ENCODE measurements at places on chromosomes 5 and 9. TPM values are rescaled to one million over a fixed set of nuclear protein-coding genes. Genes with fewer than 3 reads are reported as not detected.

The PCDHA8 gene
- not detected for total RNA-seq

The TAL2 gene
- total RNA-seq, result not detected

The GABRA1 gene
- not detected for total RNA-seq

The TTC16 gene
- 0.55 TPM for total RNA-seq

The GADD45G gene
- 6.0 TPM for total RNA-seq

The CATSPER3 gene
- 0.79 TPM for total RNA-seq

The CAVIN4 gene
- total RNA-seq, result 0.19 TPM

The PHF19 gene
- 222 TPM for total RNA-seq

DNA sequence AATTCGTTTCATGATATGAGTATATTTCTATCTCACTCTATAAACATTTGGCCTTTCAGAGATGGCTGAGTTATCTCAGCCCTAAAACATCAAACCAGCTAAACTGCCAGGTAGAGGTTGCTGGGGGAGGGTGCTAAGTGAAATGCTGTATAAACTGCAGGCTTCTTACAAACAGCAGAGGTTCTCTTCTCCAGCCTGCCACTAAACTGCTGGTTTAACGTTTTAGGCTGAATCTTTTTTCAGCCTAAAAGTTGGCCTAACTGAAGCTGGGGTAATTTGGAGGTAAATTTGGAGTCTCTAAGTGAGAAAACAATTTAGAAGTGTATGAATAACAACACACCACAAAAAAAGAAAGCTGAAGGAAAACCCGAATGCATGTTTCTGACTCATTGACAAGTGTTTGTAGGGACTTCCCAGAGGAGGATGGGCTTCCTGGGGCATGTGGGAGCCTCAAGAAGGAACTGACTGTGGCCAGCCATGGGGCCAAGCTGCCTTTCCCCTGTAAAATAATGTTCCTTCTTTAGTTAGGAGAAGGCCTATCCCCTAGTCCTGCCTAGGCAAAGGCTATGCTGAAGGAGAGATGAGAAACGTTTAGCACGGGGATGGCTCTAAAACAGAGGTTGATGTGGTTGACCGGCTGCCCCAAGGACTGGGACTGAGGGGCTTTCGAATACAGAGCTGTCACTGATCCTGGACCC lies 44.3 kb downstream of the SLC28A3 start:
- DNase-seq, result peak; percentile 69

DNA sequence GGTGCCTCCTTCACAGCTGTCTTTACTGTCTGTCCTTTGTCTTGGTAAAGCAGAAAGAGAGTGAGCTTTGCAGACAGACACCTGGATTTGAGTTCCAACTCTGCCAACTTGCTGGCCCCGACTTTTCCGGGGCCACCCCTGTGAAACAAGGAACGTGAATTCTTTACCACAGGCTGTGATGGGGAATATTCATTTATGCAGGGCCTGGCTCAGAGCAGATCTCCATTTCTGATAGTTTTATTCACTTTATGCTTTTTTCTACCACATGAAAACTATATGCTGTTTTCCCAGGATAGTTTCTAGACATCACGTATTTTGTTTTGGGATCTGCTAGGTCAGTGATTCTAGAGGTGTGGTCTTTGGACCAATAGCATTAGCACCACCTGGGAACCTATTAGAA lies 211.8 kb downstream of the GRIA1 start:
- no peak for DNase-seq

DNA sequence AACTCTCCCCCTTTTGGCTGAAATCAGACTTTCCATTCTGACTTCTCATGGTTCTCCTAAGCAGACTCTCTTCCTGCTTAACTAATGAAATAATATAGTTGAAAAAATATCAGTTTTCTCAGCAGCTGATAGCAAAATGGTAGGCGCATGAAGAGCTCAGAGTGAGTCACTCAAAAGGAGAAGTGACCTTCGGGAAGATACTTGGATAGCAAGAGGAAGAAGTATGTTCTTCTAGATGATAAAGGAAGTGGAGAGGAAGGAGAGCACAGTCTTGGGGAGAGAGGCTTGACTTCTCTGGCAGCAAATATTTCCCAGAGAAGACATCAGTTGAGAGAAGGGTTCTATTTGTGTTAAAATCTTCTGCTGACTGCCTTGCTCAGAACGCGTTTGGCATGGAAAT lies 101.5 kb downstream of the TAF11L14 start:
- no peak for DNase-seq

DNA sequence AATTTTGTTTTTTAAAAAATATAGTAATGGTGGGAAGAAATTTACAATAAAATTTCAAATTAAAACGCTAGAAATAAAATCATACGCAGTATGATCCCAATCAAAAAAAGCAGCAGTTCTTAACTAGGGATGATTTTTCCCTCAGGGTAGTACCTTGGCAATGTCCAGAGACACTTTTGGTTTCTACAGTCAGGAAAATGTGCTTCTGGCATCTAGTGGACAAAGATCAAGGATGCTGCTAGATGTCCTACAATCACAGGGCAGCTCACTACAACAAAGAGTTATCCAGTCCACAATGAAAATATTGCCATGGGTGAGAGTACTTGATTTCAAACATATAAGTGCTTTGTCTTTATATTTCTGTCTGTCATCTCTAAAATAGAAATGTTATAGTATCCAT lies 400.2 kb upstream of the SGCD start:
- no peak for DNase-seq

DNA sequence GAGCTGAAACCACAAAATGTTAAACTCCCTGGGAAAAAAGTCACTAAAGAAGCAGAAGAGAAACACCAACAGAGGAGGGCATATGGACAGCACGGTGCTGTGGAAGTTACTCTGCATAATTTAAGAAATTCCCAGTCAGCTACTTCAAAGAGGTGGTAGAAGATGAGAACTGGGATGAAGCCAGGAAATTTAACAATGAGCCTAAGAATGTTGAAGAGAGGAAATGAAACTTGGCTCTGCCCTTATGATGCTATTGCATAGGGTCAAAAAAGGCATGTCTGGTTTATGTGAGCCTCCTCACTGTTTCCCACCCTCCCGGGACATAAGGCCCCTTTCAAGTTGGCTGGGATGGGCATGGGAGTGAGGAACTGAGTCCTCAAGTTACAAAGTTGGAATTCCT lies 25.4 kb upstream of the SNX18 start:
- DNase-seq, result no peak

DNA sequence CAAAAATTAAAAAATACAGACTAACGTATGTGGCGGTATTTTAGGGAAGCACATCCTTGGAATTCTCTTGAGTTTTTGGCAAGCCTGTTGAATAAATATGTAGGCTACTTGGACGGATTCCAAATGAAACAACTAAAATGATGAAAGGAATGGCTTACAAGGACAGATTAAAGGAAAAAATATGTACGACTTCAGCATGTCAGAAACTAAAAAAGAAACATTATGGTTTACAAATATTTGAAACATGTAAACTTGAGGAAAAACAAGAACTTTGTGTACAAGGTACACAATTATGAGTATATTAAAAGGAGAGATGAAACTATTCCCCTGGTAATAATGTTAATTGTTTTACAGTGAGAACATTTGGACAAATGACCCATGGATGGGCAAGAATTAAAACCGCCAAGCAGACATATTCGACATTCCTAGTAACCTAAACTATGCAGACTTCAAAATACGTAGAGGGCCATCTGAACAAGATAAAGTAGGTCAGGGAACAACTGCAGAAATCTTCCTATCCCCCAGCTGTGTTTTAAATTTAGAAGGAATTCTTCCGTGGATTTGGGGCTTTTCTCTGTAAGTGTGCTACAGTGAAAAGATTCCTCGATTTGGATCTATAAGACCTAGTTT lies 12.5 kb downstream of the EDIL3 start:
- DNase-seq, result no peak

DNA sequence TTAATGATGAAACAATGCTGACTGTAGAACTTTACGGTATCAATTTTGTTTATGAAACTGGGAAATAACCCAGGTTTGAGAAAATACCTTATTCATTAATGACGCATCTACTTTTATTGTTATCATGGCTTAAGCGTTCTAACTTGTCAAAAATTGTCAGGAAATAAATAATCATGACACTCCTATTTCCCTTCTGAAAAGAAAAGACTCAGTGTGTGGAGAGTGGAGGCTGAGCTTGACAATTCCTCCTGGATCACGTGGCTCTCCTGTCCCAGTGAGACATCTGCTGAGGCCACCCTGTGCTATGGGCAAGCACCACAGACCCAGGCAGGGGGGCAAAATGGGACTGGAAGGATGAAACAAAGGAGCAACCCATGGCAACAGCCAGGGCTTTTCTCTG lies 466.4 kb downstream of the ZNF608 start:
- no peak for DNase-seq

DNA sequence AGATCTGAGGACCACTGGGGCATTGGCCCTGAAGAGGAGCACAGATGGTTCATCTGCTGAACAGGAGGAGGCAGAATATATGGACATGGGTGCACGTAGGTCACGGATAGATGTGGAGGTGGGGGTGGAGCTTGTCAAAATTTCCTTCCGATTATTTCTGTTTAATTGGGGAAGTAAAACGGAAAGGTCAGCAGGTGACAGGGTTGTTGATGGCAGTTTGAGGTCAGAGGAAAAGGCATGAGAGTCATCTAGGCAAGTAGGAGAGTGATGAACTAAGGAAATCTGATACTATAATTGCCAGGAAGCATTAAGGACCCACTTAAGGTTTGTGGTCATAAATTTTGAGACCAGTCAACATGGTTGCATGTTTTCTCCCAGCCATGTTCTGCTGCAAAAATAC lies 8.4 kb upstream of the FAM81B start:
- no peak for DNase-seq

DNA sequence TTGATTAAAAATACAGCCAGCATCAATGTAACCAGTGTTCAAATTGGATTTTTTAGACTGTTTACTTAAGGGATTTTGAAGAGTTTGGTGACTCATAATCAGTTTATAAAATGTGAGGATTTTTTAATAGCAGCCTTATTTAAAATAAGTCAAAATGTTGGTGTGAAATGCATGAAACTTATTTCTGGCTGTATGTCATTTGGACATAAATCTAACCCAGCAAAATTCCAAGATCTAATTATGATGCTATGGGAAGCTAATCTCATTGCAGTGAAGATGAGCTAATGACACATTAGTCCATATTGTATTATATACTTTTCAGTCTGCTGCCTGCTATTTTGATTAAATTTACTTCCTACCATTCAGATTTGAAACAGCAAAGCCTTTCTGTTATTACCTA lies 140.3 kb downstream of the AOPEP start:
- no peak for DNase-seq

- DNase-seq, result no peak
Measured at GRCh38 chr9:122090981-122091380, 2.1 kb downstream of the TTLL11 start.

GRCh38 chr9:16314476-16314875 lies 556.0 kb downstream of the BNC2 start:
- no peak for DNase-seq

- no peak for DNase-seq
Measured at GRCh38 chr5:78273436-78273835, 21.1 kb downstream of the AP3B1 start.

DNA sequence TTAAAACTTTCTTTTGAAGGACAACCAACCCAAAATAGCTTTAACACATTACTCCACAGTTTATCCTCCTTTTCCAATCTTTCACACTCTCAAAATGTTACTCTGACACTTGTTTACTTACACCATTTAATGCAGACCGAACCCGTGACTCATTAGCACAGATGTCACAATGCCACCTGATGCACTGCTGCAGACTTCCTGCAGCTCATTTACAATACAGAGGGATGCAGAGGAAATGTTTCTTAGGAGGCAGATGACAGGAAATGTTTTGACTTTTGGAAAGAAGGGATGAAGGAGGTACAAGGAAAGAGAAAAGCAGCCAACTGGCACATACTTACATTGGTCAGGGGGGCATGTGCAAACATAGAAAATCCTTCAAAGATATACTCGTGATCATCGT lies 39.0 kb downstream of the DROSHA start:
- no peak for DNase-seq

DNA sequence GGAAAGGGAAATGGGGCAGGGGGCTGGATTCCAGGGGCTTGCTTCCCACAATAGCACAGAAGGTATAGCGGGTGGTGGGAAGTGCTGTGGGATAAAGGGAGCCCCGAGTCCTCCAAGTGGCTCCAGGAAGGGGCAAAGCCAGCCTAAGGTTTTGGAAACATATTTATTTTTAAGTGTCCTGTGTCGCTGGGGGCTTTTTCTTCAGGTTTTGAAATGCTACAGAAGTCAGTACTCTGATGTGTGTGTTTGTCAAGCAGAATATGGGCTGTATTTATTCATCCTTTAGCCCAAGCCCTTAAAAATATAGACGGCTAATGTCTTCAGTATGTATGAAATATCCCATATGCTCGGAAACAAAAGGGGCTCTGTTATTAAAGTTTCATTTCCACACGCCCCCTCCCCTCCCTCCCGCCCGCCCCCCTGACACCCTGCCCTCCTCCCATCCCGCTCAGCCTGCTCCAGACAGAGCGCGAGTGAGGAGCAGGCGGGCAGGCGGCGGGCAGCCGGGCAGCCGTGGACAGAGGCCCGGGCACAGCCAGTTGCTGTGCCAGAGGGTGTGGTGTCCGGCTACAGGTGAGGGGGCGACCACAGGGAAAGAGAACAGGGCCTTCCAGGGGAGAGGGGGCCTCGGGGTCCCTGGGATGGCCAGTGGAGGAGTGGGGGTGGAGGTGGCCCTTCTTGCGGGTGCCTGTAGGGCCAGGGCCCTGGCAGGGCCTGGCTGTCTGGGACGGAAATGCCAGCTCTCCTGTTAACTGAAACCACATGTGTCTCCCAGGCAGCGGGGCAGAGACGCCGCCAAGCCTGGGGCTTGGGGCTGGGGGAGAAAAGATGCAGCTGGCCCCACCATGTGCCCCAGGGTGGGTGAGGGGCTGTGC lies 39.6 kb upstream of the SYNPO start:
- no peak for DNase-seq

DNA sequence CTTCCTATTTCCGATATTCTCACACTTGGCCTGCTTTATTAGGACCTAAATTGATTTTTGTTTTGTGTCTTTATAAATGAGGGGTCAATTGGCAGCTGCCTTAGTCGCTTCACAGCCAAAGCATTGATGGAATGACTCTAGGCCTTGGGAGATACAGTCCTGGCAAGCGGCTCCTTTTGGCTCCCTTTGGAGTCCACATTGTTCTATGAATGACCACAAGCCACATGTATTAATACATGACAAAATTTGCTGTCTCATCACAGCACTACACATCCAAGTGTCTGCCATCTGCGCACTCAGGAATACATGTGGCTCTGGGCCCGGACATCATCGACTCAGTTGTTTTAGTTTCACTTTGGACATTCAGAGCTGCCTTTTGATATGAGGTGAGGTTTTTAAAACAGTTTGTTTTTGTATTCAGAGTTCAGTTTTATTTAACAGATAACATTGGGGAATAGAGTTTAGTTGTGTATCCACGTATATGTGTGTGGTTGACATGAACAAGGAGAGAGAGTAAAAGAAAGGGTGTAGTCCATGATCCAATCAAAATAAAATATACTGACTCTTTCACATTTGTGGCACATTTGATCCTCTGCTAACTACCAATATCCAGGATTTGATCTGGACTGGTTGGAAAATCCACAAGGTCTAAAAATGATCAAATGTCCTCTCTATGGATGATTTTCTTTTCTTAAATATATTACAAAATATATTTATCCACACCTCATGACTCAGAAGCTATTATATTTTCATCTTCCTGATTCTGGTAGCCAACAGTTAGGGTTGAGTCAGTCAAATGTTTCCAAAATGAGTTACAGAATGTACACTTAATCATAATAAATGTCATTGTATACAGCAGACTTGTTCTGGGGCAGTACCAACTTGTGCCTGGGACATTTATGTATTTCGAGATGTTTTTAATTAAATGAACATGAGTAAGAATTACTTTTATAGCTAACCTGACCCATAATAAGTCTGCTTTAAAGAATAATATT lies 114.0 kb upstream of the MTAP start:
- DNase-seq, result no peak

- no peak for DNase-seq
Measured at GRCh38 chr5:65204966-65205365, 276.8 kb downstream of the ADAMTS6 start.

GRCh38 chr9:69513141-69513820 lies 158.9 kb downstream of the APBA1 start:
- no peak for DNase-seq
